Mammary microvascular endothelial cell (primary cell): ENCODE measurements at places on chromosomes 2 and 18. TPM values are rescaled to one million over a fixed set of nuclear protein-coding genes. Genes with fewer than 3 reads are reported as not detected.

The ANKMY1 gene
- 2.8 and 6.5 TPM in 2 replicates for total RNA-seq

The CCDC138 gene
- total RNA-seq = 5.9 and 6.0 TPM in 2 replicates

The AQP4 gene
- not detected in 2 replicates for total RNA-seq

The MBD5 gene
- 7.1 and 8.1 TPM in 2 replicates for total RNA-seq

The ODC1 gene
- 235 and 288 TPM in 2 replicates for total RNA-seq

The GPBAR1 gene
- not detected in 2 replicates for total RNA-seq

The SERPINB13 gene
- total RNA-seq = not detected in 2 replicates

The CBLN2 gene
- 0.10 TPM in 1 of 2 replicates, not detected in the other for total RNA-seq

The PUS10 gene
- 4.8 and 7.5 TPM in 2 replicates for total RNA-seq

The ADAM23 gene
- total RNA-seq = 4.9 and 5.0 TPM in 2 replicates

The TFPI gene
- 145 and 152 TPM in 2 replicates for total RNA-seq

The RAX gene
- total RNA-seq = not detected in 2 replicates

The ORMDL1 gene
- 44.2 and 50.5 TPM in 2 replicates for total RNA-seq

The PLA2R1 gene
- total RNA-seq = 4.9 and 6.4 TPM in 2 replicates

The TUBB8B gene
- not detected in 2 replicates for total RNA-seq

The MOCOS gene
- 3.6 and 5.3 TPM in 2 replicates for total RNA-seq

The IL1RL1 gene
- total RNA-seq = 21.5 and 21.9 TPM in 2 replicates

The PTPRN gene
- total RNA-seq = not detected in 2 replicates

The DOK1 gene
- 19.9 and 23.2 TPM in 2 replicates for total RNA-seq

The OST4 gene
- total RNA-seq = 387 and 401 TPM in 2 replicates

The PLGLB2 gene
- not detected in 2 replicates for total RNA-seq

The MROH2A gene
- not detected in 2 replicates for total RNA-seq

The PLCD4 gene
- total RNA-seq = 0.60 and 1.2 TPM in 2 replicates

The DLX2 gene
- not detected in 2 replicates for total RNA-seq

The FBXO36 gene
- 2.3 and 2.6 TPM in 2 replicates for total RNA-seq

The MEIS1 gene
- total RNA-seq = 0.79 and 8.4 TPM in 2 replicates

The GFPT1 gene
- 15.8 and 16.1 TPM in 2 replicates for total RNA-seq

The TTN gene
- total RNA-seq = 0.79 and 4.7 TPM in 2 replicates

The CKAP2L gene
- 19.5 and 21.0 TPM in 2 replicates for total RNA-seq

The ATOH8 gene
- total RNA-seq = 15.4 and 17.1 TPM in 2 replicates

The NR4A2 gene
- total RNA-seq = 0.47 and 0.54 TPM in 2 replicates

The POTEI gene
- 0.05 and 0.07 TPM in 2 replicates for total RNA-seq

The LINC00305 gene
- not detected in 2 replicates for total RNA-seq

The OLA1 gene
- total RNA-seq = 116 and 135 TPM in 2 replicates
